Activated T-cell treated with anti-CD3 and anti-CD28 coated beads, Interleukin-2, amount 50 U/mL, for 72 hours (primary cell): ENCODE measurements at places on chromosomes 13 and 19. TPM values are rescaled to one million over a fixed set of nuclear protein-coding genes. Genes with fewer than 3 reads are reported as not detected.

The JAK3 gene
- 235 TPM for total RNA-seq

The EBI3 gene
- total RNA-seq = 29.9 TPM

The NANOS3 gene
- total RNA-seq = 3.8 TPM

The TUBGCP3 gene
- 53.9 TPM for total RNA-seq

The RPS28 gene
- 2,463 TPM for total RNA-seq

DNA sequence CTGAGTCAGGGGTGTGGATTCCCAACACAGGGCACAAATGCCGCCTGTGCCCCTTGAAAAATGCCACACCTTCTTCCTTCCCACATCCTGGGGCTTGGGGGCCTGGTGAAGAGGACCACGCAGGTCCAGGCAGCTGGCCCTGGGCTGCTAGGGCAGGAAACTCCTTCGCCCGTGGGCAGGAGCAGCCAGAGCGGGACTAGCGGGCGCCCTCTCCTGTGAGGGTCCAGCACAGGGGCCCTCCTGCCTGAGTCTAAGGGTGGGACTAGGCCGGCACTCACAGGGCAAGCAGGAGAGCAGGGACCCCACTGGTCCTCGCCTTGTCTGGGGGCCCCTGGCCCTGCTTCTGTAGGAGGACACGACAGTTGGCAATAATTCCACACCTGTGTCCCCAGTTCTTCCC lies 7.5 kb upstream of the CEBPA start:
- no peak for DNase-seq

- no peak for DNase-seq
Observed at GRCh38 chr19:50791594-50792271, 1.5 kb downstream of the ACP4 start.

- DNase-seq = no peak
Observed at GRCh38 chr13:60410299-60410698, 13.3 kb downstream of the TDRD3 start.

DNA sequence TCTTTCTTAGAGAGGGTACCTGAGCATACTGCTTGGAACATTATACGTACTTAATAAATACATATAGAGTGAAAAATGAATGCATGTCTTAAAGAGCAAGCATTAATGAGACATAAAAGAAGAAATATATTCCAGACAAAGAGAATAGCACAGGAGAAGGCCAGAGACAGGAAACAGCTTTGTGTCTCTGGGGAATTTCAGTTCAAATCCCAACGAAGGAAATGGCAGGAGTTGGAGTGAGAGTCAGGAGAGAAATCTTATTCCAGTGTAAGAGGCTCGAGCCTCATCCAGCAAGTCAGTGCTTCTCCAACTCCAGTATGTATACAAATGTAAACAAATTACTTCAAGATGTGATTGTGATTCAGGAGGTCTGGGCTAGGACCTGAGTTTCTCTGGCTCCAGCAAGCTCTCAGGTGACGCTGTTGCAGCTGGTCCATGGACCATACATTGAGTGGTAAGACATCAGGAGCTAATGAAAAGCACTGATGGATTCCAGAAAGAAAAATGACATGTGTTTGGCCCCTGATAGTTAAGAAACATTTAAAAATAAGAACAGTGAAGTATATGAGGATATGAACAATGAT lies 108.2 kb downstream of the RAP2A start:
- no peak for DNase-seq

- DNase-seq = peak; percentile 12
Observed at GRCh38 chr13:20118268-20119140, 42.3 kb downstream of the GJA3 start.

DNA sequence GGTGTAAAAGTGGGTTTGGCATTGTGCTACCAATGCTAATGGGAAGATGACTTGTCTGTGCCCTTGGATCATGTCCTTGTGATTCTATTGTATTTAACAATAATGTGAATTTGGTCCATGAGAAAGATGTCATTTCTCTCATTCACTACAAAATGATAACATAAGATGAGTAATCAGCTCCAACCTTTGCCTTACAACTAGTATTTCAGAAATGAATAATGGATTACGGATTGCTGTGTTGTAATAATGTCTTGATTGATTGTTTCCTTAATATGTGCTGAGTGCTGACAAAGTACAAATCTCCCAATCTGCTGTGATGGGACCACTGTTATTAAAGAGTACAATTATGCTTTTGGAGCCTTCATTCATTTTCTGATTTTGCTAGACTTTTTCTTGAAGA lies 375.0 kb downstream of the PCDH9 start:
- no peak for DNase-seq

DNA sequence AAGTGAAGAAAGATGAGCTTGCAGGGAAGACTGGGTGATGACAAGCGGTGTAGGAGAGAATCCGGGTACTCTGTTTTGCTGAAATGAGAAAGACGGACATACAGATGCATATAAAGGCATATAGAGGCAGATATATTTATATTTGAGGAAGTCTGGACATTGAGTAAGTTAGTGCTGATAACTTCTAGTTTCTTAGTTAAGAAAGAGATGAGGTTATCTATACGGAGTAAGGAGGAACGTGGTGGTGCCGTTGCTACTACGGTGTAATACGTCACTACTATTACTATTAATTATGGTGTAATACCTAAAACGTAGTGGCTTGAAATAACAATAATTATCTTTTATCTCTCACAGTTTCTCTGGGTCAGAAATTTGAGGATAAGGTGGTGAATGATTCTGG lies 9.8 kb upstream of the CPB2 start:
- DNase-seq = no peak

DNA sequence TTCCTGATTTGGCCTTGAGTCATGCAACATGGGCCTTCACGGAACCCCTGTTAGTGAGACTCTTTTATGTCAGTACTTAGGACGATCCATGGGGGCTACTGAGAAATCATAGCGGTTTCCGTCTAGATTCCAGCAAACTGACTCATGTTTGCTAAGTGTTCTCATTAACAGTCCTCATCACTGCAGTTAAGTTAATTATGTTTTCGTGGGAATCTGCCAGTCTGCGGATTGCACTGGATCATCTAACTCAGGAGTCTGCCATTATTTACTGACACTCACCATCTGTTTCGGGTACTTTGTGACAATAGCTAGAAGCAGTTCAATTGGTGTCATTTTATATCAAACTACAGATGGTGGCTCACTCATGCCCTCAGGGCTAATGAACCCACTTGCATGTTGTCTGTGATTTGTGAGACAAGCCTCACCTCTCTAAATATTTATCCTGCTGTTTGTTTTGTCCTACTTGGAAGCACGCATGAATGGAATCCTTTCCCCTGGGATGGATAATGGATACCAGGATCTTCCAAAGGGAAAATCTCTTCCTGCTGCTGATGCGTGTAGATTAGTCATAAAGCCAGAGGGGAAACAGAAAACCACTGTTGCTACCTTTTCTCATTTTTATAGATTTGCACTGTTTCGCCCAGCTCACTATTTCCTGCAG lies 61.8 kb downstream of the RAB20 start:
- no peak for DNase-seq

- DNase-seq = no peak
Observed at GRCh38 chr19:3612901-3613741, 6.4 kb upstream of the TBXA2R start.

GRCh38 chr19:5515737-5516136 lies 52.0 kb downstream of the TINCR start:
- no peak for DNase-seq

GRCh38 chr19:1822210-1822609 lies 10.1 kb upstream of the ATP8B3 start:
- no peak for DNase-seq

- DNase-seq = no peak
Observed at GRCh38 chr19:37943480-37943879, 36.5 kb downstream of the SIPA1L3 start.

DNA sequence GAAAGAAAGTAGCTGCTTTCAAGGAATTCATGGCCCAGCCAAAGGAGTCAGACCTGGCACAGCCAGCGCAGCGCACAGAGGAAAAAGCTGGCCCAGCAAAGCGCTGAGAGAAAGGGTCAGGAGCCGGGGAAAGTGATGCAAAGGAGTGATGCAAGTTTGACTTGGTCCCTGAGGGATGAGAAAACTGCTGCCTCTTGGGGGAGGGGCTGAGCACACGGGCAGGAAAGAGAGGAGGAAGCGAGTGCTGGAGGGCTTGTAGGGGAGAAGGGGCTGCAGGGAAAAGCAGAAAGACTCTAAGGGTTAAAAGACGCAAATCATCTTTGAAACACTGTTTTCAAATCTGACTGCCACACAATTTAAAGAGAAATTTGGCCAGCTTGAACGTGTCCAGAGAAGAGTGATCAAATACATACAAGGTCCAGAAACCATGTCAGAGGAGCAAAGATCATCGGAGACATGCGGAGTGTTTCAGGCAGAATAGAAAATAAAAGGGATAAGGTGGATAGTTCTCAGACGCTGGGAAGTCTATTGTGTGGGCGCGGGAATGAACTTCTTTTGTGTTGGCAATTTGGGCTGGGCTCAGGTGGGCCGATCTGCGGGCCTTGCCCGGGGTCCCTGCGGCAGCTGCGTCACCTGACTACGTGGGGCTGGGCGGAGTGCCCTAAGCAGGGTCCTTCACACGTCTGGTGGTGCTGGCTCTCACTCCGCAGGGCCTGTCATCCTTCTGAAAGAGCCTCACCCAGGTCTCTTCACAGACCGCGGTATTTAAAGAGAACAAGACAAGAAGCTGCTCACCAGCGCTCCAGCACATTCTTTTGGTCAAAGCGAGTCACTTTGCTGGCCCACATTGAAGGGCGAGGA lies 18.1 kb downstream of the N4BP2L1 start:
- DNase-seq = no peak

- DNase-seq = no peak
Observed at GRCh38 chr13:75932636-75933035, 296.5 kb downstream of the LMO7 start.

DNA sequence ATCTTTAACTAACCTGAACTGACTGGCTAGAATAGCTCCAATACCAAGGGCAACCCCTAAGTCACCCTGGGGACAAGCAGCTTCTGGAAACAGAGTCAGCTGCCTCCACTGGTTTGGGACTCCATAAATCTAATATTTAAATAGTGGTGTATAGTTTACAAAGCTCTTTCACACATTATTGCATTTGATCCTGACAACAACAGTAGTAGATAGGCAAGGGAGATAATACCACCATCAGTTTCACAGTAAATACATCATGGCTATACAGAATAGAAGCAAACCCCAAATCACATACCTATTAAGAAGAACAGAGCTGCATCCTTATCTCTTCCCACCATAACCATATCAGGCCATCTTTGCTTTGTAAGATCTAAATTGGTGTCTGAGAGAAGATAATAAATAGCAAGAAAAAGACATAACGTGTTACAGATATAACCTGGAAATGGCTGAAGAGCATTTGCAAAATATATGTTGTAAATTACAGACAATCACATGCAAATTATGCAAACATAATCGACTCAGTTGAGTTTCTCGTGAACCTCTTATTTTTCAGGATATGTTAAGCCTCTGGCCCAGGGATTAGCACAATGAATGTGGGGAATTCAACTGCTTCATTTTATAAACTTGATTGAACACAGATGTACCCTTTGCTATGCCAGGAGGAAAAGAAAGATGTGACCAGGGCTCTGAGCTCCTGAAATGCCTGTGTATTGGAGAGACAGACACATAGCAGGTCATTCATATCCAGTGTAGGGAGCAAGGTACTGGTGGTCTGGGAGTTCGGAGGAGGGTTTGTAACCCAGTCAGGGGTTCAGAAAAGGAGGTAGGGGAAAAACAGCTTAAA lies 142.5 kb downstream of the SLC7A1 start:
- DNase-seq = no peak

- no peak for DNase-seq
Observed at GRCh38 chr13:78139765-78140164, 221.1 kb upstream of the EDNRB start.

DNA sequence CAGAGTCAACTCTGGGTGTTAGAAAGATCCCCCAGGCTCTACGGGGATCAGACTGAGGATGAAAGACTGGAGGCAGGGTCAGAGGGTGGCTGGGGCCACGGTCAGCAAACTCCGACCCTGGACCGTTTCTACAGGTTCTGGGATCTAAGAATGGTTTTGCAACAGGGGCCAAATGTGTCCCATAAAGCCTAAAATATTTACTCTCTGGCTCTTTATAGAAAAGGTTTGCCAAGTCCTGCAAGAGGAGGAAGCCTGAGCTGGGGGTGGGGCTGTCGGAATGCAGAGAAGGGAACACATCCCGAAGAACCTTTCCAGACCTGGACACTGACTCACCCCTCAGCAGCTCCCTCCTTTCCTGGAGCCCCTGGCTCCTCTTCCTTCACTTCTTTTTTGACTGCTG lies 20.7 kb downstream of the LIG1 start:
- no peak for DNase-seq

- peak; percentile 70 for DNase-seq
Observed at GRCh38 chr19:39506944-39507714, 7.8 kb upstream of the SELENOV start.

DNA sequence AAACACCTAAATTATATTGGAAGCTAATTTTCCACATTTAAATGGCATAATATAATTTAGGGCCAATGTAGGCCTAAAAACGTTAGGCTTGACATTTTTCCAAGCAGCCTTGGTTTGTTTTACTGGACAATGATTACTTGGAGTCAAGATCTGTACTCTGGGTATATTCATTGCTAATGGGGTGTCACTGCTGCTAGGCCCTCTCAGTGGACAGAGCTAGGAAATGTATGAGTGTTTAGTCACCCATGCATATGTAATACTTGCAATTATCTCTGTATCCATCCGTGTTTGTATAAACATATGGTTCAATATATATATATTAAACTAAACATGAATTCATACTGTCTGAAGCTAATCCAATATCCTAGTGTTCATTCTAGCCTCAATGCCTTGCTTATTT lies 598.1 kb downstream of the DCT start:
- DNase-seq = no peak

GRCh38 chr13:71055644-71056043 lies 811.4 kb downstream of the DACH1 start:
- DNase-seq = no peak

DNA sequence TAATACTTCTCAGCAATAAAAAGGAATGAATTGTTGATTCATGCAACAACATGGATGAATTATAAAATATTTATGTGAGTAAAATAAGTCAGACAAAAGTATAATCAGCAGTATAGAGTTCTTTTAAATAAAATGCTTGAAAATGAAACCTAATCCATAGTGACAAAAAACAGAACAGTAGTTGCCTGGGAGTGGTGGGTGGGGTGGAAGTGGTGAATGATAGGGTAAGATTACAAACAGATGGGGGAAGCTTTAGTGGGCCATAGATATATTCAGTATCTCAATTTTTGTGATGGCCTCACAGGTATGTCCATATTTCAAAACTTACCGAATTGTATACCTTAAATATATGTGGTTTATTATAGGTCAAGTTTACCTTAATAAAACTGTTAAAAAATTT lies 124.9 kb upstream of the UBL3 start:
- no peak for DNase-seq

GRCh38 chr13:111597191-111597611 lies 276.8 kb downstream of the TEX29 start:
- DNase-seq = no peak

GRCh38 chr19:5949792-5950305 lies 28.1 kb downstream of the RANBP3 start:
- DNase-seq = peak; percentile 52

GRCh38 chr13:45816427-45816826 lies 35.1 kb downstream of the SIAH3 start:
- DNase-seq = no peak

GRCh38 chr13:77196052-77196618 lies 130.8 kb downstream of the MYCBP2 start:
- no peak for DNase-seq

GRCh38 chr13:44739120-44739519 lies 163.0 kb upstream of the TSC22D1 start:
- no peak for DNase-seq

- no peak for DNase-seq
Observed at GRCh38 chr13:20487927-20488326, 37.7 kb downstream of the CRYL1 start.
